ENCODE measurements at places on chromosomes 1 and 21.

DNA sequence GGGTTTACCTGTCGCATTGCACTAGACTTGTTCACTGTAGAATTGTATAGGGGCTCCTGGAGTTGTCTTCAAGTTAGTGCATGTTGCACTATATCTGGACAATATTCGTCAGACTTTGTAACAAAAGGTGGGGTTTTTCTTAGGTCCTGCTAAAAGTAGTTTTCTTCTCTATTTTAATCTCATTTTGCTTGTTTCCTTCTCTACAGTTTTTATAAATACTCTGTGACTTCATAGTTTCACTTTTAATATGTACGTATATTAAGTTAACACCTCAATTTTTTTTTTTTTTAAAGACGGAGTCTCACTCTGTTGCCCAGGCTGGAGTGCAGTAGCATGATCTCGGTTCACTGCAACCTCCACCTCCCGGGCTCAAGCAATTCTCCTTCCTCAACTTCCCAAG lies 26.5 kb upstream of the MRPS6 start:
- no peak for DNase-seq

DNA sequence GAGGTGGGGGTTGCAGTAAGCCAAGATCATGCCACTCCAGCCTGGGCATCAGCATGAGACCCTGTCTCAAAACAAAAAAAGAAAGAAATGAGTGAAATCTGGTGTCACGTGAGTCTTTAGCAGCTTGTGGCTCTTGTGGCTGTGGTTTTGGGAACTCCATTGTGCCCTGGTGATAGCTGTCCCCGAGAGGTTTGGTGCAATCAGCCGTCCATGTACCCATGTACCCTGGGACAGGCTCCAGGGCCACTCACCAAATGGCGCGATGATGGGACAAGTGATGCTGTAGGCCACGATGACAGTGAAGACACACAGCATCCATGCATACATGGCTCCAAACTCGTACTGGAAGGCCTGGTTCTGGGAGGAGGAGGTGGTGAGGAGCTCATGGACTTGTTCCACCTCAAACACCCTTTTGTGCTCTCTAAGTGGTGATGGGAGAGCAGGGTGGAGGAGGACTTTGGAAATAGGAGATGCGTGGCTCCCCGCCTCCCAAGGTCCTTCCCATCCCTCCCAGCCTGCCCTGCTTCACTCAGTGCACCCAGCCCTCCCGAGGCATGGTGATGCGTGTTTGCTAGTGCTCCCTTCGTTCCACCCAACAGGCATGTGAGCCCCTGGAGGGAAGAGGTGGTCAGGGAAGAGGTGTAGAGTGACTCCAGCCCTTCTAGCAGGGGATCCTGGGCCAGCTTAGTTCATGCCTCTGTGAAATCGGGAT lies 29.6 kb downstream of the TMEM63A start:
- DNase-seq = no peak

GRCh38 chr1:17207046-17207445 lies 2.1 kb downstream of the PADI1 start:
- DNase-seq = no peak

DNA sequence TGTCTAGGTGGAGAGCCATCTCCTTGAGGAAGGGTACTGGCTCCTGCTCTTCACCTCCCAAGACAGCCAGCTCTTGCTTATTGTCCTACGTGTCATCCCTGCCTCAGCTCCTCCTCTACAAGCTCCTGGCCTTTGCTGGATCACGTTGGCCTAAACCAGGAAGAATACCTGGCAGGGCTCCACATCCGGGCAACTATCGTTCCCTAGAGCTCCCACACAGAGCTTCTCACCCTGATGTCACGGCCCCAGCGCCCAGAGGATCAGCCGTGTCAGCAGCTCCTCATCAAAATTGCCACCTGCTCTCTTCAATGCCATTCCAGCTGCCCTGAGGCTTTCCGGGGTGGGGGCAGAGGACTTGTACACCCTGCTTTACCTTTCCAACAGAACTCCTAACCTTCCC lies 1.9 kb upstream of the TPM3 start:
- DNase-seq = no peak

DNA sequence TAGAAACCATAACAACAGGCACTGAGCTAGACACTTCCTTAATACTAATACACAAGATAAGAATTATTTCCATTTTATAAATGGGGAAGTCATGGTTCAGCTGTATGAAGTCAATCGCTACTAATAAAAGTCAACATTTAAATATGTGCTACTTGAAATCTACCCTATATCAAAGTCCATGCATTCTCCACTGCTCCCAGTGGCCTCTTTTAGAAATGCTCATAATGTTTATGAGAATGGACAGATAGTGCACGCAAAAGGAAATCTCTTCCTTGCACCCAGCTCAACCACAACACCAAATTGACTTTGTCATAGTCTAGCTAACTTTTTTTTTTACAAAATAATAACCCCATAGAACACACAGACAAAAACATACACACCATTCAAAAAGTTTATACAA lies 281.7 kb upstream of the CXADR start:
- no peak for DNase-seq

DNA sequence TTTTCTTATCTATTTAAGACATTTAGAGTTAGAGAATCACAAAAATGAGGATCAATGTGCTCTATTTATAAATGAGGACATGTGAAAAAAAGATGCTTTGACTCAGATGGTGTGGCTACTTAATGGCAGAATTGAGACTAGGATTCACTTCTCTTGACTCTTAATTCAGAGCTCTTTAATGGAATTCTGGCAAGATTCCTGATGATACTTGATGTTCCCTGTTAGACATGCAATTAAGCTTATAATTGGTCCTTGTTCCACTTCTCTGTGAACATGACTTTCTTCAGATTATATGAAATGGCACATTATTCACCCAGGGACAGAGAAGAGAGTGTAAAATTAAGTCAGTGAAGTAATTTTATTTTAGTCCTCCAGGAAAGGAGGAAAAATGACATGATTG lies 165.3 kb downstream of the LRRC7 start:
- DNase-seq = no peak

- no peak for DNase-seq
Measured at GRCh38 chr1:225851805-225852204, 30.4 kb downstream of the TMEM63A start.

GRCh38 chr1:5670590-5671350 lies 321.5 kb downstream of the NPHP4 start:
- DNase-seq = no peak

- no peak for DNase-seq
Measured at GRCh38 chr1:2935751-2936390, 85.4 kb upstream of the ACTRT2 start.

DNA sequence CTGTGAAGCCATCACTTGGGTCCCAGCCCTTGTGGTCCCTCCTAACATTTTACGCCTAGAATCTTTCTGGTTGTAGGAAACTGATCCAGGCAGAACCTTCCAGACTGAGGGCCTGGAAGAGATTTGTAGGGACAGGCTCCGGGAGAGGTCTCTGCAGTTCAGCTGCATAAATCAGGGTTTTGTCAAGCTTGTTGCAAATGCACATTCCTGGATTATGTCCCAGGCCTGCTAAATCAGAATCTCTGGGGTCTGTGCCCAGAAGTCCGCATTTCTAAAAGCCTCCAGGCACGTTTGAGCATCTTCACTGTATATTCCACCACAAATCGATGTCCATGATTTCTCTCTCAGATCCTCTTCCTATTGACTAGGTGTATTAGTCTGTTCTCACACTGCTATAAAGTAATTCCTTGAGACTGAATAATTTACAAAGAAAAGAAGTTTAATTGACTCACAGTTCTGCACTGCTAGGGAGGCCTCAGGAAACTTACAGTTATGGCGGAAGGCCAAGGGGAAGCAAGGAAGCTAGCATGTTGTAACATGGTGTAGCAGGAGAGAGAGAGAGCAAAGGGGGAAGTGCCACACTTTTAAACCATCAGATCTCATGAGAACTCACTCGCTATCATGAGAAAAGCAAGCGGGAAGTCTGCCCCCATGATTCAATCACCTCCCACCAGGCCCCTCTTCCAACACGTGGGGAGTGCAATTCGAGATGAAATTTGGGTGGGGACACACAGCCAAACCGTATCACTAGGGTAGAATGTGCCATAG lies 1.2 kb upstream of the FHAD1 start:
- DNase-seq = no peak

DNA sequence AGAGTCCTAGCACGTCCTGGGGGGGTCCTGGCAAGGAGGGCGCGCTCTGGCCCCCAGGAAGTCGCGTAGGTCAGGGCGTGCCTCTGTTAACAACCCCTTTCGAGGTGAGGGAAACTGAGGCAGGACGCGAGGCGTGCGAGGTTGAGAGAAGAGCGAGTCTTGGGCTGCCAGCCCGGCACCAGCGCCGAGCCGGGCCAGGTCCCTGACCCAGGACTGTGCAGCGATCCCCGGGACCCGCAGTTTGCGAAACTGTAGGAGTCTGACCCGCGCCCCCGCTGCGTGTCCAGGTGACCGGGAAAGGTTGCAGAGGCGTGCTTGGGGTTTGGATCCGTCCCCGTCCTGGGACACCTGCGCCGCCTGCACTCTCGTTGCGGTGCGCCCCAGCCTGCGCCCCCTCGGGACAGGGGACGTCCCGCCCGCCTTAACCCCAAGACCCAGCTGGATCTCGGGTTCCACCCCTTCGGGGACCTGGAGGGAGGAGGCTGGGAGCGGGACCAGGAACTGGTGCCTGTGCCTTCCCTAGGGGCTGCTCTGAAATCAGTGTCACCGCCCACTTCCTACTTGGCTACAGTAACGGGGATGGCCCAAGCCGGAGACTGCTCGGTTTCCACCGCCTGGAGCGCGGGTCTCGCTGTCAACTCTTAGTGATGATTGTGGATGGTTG lies 493 bp downstream of the DISC1 start:
- DNase-seq = peak; percentile 23

DNA sequence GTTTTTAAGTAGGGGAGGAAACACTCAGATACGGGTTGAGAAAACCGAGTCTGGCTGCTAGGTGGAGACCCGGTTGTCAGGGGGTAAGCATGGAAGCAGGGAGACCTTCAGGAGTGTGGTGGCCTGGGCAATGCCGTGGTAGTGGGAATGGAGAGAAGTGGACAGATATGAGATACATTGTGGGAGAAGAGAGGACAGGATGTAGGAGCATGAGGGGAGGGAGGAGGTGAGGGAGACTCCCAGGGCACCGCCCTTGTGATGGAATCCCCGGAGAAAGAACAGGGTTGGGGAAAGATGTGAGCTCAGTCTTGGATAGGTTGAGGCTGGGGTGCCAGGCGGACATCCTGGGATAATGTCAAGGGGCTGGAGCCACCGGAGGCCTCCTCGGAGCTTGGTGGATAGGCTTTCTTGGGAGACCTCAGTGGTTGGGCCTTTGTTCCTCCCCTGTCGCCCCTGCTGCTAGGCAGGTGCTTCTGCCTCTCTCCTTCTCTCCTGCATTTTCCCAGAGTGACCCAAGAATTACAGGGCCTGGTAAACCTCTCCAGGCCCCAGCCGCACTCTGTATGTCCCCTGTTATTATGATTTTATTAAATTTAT lies 21.3 kb downstream of the ZNF362 start:
- DNase-seq = no peak

DNA sequence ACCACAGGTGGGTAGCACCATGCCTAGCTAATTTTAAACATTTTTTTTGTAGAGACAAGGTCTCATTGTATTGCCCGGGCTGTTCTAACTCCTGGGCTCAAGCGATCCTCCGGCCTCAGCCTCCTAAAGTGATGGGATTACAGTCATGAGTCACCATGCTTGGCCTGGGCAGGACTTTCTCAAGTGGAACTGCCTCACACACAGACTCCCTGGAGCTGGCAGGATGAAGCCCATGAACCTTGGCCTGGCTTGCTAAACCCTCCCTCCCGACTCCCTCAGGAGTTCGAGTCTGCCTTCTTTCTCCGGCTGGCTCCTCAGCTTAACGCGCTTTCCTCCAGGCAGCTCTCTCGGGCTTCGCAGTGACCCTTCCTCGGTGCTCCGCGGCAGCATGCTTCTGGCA lies 7.7 kb upstream of the ECE1 start:
- DNase-seq = no peak

- no peak for DNase-seq
Measured at GRCh38 chr1:167439301-167439988, 78.9 kb downstream of the CD247 start.

DNA sequence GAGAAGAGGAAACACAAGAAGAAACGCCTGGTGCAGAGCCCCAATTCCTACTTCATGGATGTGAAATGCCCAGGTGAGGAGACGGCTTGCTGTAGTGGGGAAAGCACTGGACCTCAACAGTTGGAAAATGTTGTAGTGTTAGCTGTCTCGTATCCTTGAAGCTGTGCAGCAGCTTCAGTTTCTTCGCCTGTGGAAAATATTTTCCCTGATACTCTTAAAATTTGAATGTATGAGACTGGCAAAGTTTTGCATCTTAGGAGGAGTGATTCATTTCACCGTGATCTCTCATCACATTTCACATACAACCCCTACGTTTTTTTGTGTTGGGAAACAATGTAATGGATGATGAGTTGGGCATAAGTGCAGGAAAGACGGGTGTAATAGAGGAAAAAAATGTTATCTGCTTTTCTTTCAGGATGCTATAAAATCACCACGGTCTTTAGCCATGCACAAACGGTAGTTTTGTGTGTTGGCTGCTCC lies 629 bp downstream of the RPS27 start:
- DNase-seq = no peak

GRCh38 chr1:117959364-117959763 lies 29.8 kb downstream of the WDR3 start:
- DNase-seq = no peak

DNA sequence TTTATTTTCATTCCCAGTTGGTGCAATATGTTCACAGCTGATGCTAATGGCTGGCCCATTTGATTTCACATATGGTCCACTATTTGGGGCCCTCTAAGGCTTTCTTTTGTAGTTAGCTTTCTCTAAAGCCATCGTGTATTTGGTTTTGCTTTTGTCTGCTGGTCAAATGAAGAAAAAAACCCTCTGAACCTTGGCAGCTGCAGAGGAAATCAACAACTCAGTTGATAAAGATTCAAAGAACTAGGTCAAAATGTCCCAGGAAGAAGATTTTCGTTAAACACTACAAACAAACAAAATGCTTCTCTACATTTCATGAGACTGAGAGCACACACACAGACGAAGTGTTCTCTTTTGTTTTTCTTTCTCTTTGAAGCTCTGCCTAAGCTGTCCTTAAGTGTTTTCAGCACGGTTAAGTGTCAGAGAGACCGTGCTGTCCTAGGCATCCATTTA lies 655.0 kb downstream of the RWDD3 start:
- DNase-seq = no peak

DNA sequence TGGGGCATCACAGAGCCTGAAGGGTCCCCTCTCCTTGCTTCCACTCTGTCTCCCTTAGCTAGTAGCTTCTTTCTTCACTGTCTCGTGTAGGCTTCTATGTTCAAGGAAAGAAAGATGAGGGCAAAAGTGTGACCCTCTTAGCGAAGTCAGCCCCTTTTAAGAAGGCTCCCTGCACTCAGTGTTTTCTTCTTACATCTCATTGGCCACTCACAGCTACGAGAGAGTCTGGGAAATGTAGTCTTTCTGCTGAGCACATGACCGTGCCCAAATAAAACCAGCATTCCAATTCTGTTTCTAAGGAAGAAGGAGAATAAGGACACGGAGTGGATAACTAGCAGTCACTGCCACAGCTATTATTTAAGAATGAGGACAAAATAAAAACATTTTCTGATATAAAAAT lies 104.9 kb upstream of the TNR start:
- no peak for DNase-seq

GRCh38 chr1:43975249-43975961 lies 645 bp downstream of the ATP6V0B start:
- DNase-seq = no peak
